ENCODE measurements at places on chromosomes 7 and 10.

- DNase-seq: no peak
Observed at GRCh38 chr10:79182781-79183467, 114.2 kb downstream of the ZMIZ1 start.

GRCh38 chr10:1290071-1290471 lies 233.9 kb downstream of the WDR37 start:
- DNase-seq: no peak

DNA sequence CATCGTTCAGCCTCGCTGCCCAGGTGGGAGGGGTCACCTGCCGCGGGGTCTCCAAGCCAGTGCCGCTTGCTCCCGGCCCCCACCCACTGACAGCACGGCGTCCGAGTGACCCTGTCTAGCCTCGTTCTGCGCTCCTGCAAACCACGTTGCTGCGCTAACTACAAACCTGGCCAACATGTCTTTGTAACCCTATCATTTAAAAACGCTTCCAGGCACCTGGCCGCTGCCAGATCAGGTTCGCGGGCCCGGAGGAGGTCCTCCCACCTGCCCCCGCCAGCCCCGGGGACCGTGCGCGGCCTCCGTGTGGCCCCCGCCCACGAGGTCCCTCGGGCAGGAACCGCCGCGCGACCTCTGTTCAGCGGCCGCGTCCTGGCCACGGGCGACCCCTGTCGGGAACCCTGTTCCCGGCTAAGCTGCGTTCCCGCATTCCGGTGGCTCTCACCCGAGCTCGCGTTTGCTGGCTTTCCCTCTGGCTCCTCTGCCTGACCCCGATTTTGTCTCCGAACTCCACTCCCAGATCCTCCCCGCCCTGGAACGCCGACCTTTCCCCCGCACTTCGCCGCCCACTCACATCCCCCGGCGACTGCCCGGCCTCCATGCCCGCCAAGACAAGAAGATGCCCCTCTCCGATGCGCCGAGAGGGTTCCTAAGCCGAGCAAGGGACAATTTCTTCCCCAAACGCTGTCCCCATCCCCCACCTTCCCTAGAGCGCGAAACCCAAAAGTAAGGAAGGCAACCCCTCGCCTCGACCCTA lies 2.4 kb downstream of the SFMBT2 start:
- DNase-seq: peak; percentile 37

GRCh38 chr7:105776986-105777910 lies 99.2 kb downstream of the ATXN7L1 start:
- DNase-seq: no peak

DNA sequence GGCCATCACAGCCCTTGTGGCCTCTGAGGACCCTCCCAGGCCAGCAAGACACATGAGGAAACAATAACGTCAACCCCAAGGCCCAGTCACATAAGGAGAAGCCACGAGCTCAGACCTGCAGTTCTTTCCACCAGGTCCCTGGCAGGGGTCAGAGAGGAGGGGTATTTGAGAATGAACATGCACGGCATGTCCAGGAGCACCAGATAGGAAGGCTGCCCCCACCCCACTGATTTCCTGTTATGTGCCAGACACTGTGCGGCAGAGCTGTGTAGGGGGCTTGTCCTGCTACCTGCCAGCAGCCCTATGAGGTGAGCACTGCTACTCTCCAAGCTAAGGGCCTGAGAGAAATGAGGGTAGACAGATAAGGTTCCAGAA lies 40.7 kb upstream of the ZMIZ1 start:
- no peak for DNase-seq

- no peak for DNase-seq
Observed at GRCh38 chr7:155567646-155568332, 21.4 kb upstream of the CNPY1 start.

- DNase-seq: no peak
Observed at GRCh38 chr7:143363016-143363937, 764 bp upstream of the FAM131B start.

DNA sequence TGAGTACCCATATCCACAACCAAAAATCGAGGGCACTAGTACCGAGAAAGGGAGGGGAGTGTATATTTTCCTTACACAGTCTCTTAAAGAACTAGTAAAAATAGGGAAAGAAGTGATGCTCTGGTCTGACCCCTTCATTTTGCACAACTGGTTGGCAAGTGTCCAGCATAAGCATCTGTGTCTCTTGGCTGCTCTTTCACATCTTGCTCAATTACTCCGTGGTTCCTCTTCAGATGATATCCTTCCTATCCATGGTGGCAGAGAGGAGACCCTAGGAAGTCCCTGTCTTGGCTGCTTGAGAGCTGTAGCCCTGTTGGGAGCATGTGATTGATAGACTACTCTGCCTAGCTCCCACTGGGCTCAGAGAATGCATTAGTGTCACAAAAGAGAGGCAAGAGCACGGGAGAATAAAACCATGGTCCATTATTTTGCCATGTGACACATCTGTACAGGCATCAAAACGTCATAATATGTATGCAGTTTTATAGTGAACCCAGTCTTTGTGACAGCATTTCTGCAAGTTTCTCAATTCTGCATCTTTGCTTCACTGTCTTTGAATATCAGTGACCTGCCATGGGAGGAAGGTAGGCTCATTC lies 111.8 kb upstream of the ANKRD1 start:
- DNase-seq: no peak

- no peak for DNase-seq
Observed at GRCh38 chr10:85741626-85742300, 624.8 kb downstream of the GRID1 start.

DNA sequence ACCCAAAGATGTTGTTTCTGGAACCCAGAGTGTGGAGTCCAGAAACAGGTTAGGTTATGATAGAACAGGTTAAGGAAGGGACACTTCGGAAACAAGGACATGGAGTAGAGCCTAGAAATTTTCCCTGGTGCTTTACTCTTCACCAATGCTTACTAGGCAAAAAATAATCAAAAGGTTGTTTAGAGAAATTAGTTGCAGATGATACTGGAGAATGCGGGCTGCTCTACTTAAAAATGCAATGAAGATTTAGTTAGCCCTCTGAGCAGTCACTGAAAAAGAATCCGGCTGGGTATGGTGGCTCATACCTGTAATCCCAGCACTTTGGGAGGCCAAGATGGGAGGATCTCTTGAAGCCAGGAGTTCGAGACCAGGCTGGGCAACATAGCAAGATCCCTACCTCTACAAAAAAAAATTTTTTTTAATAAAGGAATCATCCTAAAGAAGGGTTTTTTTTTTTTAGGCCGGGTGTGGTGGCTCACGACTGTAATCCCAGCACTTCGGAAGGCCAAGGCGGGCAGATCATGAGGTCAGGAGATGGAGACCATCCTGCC lies 3.3 kb upstream of the UBE2H start:
- no peak for DNase-seq

Data from germinal center (tissue), 1 donor.